ENCODE measurements at places on chromosomes 16 and 17.

DNA sequence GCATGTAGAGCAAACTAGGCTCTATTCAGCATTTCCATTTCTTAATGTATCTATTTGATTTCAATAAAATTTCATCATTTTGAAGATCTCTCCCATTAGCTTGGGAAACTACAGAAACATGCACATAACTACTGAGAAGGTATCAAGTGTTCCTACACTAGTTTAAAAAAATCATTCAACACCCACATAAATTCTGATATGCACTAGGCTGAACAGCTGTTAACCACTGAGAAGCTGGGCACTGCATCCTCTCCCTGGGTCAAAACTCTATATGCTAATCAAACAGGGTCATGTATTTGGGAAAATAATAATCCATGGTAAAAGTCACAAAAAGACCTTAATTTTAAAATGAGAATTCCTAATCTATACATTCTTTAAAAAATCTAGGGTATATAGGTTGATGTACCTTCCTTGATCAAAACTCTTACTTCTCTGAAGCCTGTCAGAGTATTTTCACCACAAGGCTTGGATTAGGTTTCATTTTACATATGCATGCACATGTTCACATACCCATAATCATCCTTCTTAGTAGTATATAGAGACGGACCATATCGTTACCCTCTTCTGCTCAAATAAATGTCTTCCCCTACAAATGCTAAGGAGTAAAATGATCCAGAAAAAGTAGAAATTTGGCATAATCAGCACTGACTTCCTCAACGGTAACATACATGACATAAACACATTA, 57.2 kb downstream of the KANSL1 start:
- DNase-seq: no peak

GRCh38 chr17:78125138-78125913, 3.2 kb downstream of the TMC6 start:
- no peak for DNase-seq

GRCh38 chr17:50129728-50130558, at the start of gene SAMD14:
SAMD14 (minus strand) TSS chr17:50130160; CDS start chr17:50124959, 5,201 bp downstream.
- peak; percentile 60 for DNase-seq

DNA sequence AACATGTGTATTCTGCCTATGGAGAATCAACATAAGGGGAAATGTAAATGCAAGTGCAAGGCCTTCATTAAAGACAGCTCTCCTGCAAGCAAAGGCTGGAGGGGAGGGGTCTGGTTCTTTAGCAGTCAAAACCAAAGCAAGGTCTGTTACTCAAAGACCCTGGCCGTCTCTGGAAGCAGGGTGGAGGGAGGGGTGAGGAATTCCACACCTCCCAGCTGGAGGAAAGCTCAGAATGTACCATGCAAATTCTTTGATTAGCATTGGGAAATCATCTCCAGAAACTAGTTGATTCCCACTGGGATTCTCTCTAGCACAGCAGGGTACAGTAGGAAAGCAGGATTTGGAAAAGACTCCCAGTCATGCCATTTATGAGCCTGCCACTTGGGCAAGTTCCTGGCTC, 77.3 kb upstream of the ASIC2 start:
- no peak for DNase-seq

DNA sequence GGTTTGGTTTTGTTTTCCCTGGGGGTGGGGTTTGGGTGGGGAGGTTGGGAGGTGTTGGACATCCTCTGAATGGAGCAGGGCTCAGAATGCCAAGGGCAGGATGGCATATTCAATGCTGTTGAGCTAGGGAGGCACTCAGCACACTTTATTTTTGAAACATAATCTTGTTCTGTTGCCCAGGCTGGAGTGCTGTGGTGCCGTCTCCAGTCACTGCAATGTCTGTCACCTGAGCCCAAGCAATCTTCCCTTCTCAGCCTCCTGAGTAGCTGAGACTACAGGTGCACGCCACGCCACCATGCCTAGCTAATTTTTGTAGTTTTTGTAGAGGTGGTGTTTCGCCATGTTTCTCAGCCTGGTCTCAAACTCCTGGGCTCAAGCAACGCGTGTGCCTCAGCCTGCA, 186.1 kb downstream of the RPTOR start:
- no peak for DNase-seq

DNA sequence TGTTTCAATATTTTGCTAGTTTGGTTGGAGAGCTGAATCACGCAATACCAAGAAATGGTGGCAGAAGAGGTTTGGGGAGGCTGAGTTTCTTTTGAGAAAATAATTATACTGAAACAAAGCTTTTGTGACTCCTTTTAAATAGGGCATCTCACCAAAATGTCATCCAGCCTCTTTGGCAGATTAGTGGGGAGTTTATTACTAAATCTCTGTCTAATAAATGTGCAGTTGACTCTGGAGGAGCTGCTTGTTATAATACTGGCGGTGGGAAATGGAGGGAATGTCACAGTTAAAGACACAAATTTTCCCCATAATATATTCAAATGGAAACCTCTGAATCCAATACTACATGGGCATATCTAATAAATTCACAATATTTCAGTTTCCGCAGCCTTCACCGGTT, 44.7 kb downstream of the SNX11 start:
- DNase-seq: no peak

- DNase-seq: peak; percentile 88
Measured at GRCh38 chr17:41962768-41963434, 3.7 kb upstream of the CNP start.

DNA sequence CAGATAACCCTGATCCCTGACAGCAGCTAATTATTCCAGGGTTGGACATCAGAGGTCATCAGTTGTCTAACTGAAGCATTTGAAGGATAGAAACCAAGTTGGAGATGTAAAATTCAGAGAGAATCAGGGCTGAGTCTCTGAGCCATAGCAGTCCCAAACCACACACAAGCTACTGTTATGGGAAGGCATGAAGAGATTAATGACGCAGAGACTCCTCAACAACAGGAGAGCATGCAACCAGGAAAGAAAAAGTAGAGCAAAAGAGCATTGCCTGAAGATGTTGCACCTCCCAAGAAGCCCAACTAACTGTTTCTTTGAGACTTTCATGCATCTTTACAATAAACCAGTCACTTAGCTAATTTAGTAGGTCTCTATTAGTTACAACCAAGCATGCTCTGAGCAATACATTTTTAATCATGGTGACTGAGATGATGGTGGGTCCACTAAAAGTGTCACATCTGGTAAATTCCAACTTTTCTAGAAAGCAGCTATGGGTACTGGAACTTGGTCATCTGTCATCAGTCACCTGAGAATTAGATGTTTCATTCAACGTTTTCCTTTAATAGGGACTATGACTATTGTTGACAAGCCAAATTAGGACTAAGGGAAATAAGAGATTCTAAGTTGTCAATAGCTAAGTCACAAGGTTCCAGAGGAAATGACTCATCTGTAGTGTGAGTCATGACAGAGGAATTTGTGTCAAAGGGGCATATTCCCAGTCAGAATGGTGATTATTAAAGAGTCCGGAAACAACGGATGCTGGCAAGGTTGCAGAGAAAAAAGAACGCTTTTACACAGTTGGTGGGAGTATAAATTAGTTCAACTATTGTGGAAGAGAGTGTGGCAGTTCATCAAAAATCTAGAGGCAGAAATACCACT, 239.8 kb downstream of the CHD9NB start:
- no peak for DNase-seq

GRCh38 chr17:39623356-39623950, 3.3 kb upstream of the PPP1R1B start:
- DNase-seq: peak; percentile 85

- DNase-seq: no peak
Measured at GRCh38 chr17:58753026-58753425, 2.6 kb upstream of the PPM1E start.

DNA sequence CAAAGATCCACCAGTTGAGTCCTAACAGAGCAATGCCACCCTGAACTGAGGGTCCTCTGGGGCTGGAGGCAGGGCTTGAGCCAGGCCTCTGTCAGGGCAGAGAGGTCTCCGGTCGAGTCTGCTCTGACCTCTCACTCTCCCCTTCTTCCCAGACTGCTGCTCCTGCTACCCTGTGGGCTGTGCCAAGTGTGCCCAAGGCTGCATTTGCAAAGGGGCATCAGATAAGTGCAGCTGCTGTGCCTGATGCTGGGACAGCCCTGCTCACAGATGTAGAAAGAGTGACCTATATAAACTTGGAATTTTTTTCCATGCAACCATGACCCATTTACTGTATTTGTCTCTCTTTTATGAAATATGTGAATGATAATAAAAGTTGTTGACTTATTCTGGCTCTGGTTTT, 2.4 kb upstream of the MT1B start:
- DNase-seq: no peak

- no peak for DNase-seq
Measured at GRCh38 chr16:57245472-57246113, 534 bp downstream of the ARL2BP start.

GRCh38 chr17:45427181-45427835, 5.4 kb downstream of the ARHGAP27 start:
- no peak for DNase-seq

DNA sequence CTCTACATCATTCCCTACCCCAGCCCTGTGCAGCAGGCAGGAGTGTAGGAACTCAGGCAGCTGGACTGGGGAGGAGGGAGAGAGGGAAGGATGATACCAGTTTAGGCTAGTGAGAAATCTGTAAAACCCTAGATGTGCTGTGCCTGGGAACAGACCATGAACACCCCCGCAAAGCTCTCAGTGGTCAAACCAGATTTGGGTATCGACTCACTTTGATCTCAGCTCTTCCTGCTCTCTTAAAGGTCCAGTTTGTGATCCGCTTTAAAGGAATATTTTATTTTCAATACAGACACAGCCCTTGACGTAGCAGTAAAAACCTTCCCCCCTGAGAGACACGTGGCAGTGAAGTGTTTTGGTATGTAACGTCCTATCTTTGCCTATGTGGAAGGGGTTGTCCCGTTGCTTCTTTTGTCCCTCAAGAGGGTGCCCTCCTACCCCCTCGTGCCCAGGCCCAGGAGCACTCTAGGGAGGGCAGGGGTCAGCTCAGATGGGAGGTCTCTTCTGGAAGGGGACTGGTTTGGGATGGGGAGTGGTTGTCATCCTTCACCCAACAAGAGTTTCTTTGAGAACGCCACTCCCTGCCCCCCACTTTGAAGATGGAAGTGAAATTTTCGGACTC, 19.3 kb upstream of the TBX2 start:
- no peak for DNase-seq

DNA sequence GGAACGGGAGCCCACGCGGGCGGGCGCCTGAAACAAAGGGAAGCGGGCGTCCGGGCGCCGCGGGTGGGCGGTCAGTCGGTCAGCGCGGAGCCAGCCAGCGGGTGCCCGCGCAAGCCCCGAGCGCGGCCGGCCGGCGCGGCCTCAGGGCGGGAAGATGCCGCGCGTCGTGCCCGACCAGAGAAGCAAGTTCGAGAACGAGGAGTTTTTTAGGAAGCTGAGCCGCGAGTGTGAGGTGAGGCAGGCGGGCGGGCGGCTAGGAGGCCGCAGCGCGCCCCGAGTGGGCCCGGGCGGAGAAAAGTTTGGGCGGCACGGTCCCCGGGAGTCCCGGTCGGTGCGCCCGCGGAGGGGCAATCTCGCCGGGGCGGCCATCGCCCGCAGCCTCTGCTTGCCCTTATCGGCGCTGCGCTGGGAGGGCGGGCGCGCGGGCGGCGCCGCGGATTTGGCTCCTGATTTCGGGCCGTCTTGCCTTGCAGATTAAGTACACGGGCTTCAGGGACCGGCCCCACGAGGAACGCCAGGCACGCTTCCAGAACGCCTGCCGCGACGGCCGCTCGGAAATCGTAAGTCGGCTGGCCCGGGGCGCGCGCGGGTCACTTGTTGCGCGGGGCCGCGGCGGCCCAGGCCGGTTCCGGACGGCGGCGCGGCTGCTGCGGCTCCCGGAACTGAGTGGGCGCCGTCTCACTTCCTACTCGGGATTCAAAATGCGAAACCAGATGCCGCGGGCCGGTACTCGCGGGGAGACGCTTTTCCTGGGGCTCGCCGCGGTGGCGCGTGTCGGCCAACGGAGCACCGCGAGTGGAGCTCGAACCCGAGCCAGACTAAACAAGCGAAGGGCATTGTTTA, 526 bp downstream of the CBFB start:
- peak; percentile 73 for DNase-seq

DNA sequence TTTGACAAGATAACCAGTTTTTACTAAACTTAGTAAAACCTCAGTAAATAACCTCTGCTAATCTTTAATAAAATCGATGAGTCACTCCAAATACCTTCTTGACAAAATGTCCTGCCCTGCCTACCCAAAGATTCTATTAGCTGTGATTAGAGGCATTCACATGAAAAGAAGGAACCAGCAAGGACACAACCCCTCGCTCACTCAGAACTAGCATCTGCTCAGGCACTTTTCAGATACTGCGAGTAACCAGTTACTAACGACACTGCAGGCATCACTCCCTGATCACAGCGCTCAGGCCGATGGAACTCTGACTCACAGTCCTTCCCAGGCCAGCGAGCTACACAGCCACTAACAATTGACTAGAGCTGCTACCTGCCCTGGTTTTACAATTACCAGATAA, 24.3 kb downstream of the PELP1 start:
- no peak for DNase-seq

DNA sequence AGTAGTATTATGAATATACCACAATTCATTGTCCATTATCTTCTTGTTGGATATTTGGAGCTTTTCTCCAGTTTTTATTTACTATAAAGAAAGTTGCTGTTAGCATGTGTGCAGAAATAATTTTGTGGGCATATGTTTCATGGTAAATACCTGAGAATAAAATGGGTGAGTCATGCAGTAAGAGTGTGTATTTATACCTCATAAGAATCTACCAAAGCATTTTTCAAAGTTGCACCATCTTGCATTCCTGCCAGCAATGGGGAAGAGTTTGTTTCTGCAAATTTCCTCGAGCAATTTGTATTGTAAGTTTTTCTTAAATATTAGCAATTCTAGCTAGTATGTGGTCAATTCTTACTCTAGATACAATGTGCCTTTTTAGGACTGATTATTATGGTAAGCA, 7.9 kb upstream of the MON1B start:
- no peak for DNase-seq

- peak; percentile 62 for DNase-seq
Measured at GRCh38 chr17:7435676-7436555, 681 bp downstream of the TMEM102 start.

- DNase-seq: no peak
Measured at GRCh38 chr16:67417333-67418061, 1.2 kb upstream of the ZDHHC1 start.

DNA sequence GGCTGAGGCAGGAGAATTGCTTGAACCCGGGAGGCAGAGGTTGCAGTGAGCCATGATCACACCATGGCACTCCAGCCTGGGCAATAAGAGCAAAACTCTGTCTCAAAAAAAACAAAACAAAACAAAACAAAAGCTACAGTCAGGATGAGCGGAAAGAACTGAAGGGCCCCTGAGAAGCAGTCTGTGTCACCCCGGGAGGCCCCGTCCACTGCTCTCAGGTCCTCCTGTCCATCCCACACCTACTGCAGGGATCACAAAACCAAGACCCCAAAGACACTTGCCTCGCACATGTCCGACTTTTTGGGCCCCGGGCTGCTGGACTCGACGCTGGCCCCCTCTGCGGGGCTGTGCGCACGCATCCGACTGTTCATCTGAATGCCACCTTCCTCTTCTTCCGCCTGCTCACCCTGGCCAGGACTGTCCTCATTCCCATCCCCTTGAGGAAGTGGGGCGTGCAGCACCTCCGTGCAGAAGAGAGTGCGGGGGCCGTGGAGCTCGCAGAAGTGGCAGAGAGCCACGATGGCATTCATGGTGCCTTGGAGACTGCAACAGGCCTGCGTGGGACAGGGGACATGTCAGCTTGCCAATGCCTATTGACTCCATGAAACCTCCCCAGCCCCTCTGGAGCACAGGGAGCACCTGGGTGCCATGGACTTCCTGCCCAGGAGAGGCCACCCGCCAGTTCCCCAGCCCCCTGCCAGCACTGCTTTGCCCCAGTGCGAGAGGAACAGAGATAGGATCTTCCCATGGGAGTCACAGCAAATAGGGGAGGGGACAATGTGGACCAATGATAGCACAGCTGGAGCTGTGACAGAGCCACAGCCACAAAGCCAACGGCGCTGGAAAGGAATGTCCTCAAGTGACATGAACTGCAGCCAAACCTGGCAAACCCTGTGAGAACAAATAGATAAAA, 9.1 kb downstream of the FLCN start:
- no peak for DNase-seq
